Esophagus muscularis mucosa (tissue), 4 donors: ENCODE measurements at places on chromosomes 2 and 18. TPM values are rescaled to one million over a fixed set of nuclear protein-coding genes. Genes with fewer than 3 reads are reported as not detected.

The PTPRN gene
- total RNA-seq, result 2.1 TPM

The LIPG gene
- 1.3 TPM for total RNA-seq

The SS18 gene
- total RNA-seq, result 80.5 TPM

The PROKR1 gene
- not detected for total RNA-seq

The LYPD1 gene
- 0.66 TPM for total RNA-seq

The AGXT gene
- not detected for total RNA-seq

The APCDD1 gene
- 39.6 TPM for total RNA-seq

The GNLY gene
- total RNA-seq, result 0.84 TPM

The MARCO gene
- total RNA-seq, result 8.7 TPM

GRCh38 chr2:232288489-232289030, 90.0 kb upstream of the ALPP start:
- DNase-seq, result no peak

DNA sequence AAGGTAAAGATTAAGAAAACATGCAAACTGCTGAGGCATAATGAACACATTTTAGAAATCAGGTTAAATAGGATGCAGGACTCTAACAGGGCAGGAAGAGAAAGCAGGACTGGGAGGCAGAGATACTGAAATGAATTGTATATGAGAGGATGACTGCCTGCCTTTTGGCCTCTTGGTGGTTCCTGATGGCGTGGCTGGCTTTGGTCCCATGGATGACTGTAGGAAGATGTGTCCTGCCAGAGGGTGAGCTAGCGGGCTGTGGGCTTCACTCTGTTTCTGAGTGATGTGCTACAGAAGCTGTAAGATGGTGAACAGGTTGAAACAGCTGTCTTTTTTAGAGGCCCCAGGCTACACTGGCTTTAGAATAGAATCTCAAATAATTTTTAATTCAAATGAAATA, 517.0 kb downstream of the SLC4A3 start:
- DNase-seq, result no peak

DNA sequence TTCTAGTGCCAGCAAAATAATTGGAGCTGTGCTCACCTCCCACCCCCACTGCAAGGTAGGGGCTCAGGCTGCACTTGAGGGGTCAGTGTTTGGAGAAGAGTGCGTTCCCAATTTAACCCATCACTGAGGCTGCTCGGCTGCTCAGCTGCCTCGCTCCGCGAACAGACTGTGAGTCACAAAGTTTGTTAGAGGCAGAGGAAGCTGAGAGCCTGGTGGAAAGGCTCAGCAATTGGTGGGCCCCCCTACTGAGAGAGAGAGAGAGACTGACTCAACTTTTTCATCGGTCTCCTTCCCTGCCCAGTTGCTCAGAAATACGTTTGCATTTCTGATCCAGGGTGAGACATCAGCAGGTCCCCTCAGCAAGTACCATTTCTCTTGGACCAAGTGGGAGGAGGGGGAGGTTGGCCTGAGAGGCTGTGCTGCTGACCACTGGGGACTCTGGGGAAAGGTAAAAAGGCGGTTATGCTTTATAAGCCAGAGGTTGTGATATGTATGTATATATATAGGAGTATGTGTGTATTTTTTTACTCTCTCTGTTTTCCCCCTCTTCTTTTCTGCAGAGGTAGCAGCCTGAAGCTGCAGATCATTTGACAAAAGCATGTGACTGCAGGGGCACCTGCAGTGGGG, 1.5 kb downstream of the EFR3B start:
- no peak for DNase-seq

- DNase-seq, result no peak
These were observed 112.8 kb upstream of the MAP3K20 start for GRCh38 chr2:172962824-172963223.

GRCh38 chr2:241895427-241895711, 25.8 kb downstream of the RTP5 start:
- no peak for DNase-seq

DNA sequence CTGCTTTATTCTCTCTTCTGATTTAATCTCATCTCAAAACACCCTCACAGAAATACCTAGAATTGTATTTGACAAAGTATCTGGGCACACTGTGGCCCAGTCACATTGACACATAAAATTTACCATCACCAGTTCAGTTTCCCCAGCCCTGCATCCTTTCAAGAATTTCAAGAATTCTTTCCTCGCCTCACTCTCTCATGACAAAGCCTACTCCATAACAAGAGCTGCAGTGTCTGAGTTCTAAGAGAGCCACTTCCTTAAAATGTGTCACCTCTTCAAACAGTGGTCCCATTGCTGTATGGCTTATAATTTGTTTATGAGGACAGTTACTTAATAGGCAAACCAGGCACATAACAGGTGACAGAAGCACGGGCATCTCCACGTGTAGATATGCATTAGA, 90.9 kb upstream of the STK39 start:
- peak; percentile 42 for DNase-seq
